ENCODE measurements at places on chromosomes 3 and 15.

GRCh38 chr3:12831301-12831866 is 10.0 kb downstream of the RPL32 start:
- DNase-seq: peak; percentile 90

- DNase-seq: no peak
These were observed 3.0 kb downstream of the KNL1 start for GRCh38 chr15:40597024-40597423.

DNA sequence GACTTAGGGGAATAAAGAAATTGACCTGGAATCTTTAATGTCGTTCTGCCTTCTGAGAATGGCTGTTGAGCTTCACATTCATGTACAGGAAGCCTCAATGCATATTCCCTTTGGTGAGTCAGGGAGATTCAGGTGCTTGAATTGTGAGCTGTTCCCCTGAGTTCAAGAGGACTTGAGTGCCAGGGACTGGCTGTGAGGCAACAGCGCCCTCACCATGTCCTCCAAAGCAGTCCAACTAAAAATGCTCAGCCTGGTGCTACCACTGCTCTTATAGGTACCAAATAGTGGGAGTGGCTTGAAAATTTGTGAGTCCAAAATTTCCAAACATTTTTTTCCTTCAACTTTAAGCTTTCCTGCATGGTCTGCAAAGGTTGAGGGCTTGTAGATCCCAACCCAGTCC is 54.1 kb downstream of the LEO1 start:
- DNase-seq: peak; percentile 7

GRCh38 chr3:170585937-170586310 is at the start of gene SLC7A14:
SLC7A14 (minus strand) TSS chr3:170586075; CDS start chr3:170526936, 59,139 bp downstream.
- peak; percentile 16 for DNase-seq
